ENCODE measurements at places on chromosomes 3 and 15.

GRCh38 chr3:140251678-140252077 lies 316.7 kb downstream of the CLSTN2 start:
- no peak for DNase-seq

- DNase-seq = no peak
Measured at GRCh38 chr3:184691397-184692231, 20.2 kb downstream of the MAGEF1 start.

DNA sequence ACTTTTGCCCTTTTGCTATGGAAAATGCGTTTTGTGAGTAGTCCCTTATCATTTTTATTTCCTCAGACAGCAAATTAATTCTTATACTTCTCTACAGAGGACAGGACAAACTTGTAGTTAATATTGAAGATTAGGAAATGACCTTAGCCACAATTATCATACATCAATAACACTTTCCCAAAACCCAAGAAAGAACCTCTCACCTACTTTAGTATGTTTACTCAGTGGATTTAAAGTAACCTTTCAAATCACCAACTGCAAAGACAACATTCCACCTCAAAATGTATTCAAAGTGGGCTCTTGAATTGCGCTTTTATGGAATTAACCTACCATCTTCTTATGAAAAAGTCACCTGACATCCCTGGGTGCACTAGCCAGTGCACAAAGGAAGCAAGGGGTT lies 107.3 kb downstream of the PLCH1 start:
- no peak for DNase-seq

GRCh38 chr3:75983609-75984290 lies 198.4 kb upstream of the ZNF717 start:
- DNase-seq = no peak

- no peak for DNase-seq
Measured at GRCh38 chr3:40566694-40567093, 41.9 kb downstream of the ZNF621 start.

GRCh38 chr3:178059836-178060235 lies 476.4 kb upstream of the KCNMB2 start:
- no peak for DNase-seq
